ENCODE measurements at places on chromosomes 12 and 14.

DNA sequence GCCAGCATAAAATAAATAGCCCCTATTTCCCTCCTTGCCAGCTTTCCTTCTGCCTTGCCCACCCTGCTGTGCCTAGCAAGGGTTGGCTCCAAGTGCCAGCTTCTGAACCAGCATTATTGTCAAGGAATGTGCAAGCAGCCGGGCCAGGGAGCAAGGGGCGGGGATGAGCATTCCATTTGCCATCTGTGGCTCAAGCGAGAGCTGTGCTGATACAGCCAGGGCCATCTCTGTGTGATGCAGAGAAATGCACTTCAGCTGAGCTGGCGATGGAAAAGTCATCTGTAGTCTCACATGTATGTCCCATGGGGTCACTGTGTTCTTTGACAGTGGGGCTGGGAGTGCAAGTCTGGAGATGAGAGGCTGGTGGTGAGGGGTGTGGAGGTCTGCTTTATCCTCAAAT is 137.3 kb downstream of the SUDS3 start:
- no peak for DNase-seq

DNA sequence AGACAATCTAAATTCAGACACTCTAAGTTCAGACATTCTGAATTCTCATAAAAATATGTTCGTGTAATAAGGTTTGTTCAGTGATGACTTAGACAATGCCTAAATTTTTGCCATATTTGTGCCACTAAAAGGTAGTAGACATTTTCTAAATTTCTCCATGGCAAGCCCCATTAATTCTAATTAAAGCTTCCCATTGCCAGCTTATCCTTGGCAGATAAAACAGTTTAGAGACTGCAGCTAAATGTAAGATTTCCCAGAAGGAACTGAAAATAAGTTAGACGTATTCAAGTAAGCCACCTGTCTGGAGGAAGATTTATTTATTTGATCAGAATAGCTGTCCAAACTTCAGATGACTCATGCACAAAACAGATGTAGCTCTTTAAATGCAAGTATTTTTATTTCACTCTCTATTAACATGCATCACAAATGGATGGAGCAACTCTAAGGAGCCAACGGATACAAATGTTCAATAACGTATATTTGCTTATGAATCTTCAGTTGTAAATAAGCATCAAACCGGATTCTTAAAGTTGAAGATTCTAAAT is 130.4 kb downstream of the SLC2A13 start:
- no peak for DNase-seq

DNA sequence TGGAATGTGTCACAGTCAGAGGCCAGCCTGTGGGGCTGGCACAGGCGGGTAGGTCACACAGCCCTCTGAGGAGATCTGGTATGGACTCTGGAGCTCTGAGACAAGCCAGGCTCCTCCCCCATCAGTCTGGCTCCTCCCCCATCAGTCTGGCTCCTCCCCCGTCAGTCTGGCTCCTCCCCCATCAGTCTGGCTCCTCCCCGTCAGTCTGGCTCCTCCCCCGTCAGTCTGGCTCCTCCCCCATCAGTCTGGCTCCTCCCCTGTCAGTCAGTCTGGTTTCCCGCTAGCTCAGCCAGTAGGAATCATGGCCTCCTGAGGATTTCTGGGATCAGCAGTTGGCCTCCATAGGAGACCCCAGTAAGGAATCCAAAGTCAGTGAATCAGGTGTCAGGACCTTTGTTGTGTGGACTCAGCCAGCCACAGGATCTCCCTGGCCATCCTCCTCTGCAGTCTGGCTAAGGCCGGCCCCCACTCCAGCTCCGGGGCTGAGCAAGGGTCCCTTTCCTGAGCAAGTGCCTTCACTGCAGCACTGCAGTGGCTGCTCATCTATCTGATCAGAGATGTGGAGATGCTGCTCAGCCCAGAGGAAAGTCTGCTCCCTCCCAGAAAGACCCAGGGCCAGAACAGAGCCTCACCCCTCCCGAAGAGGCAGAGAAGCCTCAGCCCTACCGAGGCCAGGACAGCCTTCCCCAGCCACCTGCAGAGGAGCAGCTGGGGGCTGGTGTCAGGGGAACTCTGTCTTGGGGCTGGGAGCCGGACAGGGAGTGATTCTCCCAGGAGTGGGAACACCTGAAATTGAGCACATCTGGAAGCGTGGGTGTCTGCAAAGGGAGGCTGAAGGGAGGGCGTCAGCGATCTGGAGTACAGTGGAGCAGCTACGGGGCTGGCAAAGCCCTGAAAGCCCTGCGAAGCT is 35.7 kb downstream of the IQSEC3 start:
- DNase-seq = no peak

- DNase-seq = no peak
Measured at GRCh38 chr12:124909831-124910560, 4.5 kb downstream of the UBC start.

- no peak for DNase-seq
Measured at GRCh38 chr12:106274575-106275121, 26.8 kb upstream of the CKAP4 start.

- DNase-seq = no peak
Measured at GRCh38 chr14:44620121-44621019, 113.3 kb upstream of the FSCB start.
